ENCODE measurements at places on chromosomes 12 and 14. TPM values are rescaled to one million over a fixed set of nuclear protein-coding genes. Genes with fewer than 3 reads are reported as not detected.

DNA sequence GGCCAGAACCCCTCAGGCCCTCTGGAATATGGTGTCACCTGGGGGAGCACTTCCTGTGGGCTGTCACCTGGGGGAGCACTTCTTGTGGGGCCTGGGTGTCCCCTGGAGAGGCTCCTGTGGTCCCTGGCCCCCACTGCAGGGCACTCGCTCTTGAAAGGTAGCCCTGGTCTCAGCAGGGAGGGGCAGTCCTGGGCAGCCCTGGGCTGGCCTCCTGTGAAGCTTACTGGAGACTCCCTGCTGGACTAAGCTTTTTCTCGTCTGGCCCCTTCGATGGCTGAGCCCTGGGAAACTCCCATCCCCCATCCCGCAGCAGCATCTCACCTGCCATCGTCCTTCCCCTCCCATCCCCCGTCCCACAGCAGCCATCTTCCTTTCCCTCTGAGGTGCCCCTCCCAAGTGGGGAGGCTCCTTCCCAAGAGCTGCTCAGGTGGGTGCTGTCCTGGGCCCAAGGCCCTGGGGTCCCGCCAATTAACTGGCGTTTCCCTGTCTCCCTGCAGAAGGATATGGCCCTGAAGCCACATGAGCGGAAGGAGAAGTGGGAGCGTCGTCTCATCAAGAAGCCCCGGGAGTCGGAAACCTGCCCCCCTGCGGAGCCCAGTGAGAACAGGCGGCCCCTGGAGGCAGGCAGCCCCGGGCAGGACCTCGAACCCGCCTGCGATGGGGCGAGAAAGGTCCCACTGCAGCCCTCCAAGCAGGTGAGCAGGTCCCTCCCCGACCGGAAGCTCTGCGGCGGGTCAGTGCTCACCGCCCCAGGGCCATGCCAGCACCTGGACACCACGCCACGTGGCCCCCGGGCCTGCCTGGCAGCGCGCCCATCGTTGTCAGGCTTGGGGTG lies 17.9 kb downstream of the FBRSL1 start:
- H3K4me3 ChIP-seq, result no peak overlapping the region
- no peak for DNase-seq
- H3K27me3 ChIP-seq, result no peaks in the 10 kb centered on the region
- H3K4me1 ChIP-seq, result peaks cover 30% of the 10 kb centered on the region

GRCh38 chr12:117580718-117581062 lies 219.3 kb upstream of the NOS1 start:
- no peaks in the 10 kb centered on the region for H3K4me1 ChIP-seq
- H3K4me3 ChIP-seq, result no peak overlapping the region
- H3K36me3 ChIP-seq, result no peaks in the 10 kb centered on the region
- H3K27ac ChIP-seq, result no peak overlapping the region

DNA sequence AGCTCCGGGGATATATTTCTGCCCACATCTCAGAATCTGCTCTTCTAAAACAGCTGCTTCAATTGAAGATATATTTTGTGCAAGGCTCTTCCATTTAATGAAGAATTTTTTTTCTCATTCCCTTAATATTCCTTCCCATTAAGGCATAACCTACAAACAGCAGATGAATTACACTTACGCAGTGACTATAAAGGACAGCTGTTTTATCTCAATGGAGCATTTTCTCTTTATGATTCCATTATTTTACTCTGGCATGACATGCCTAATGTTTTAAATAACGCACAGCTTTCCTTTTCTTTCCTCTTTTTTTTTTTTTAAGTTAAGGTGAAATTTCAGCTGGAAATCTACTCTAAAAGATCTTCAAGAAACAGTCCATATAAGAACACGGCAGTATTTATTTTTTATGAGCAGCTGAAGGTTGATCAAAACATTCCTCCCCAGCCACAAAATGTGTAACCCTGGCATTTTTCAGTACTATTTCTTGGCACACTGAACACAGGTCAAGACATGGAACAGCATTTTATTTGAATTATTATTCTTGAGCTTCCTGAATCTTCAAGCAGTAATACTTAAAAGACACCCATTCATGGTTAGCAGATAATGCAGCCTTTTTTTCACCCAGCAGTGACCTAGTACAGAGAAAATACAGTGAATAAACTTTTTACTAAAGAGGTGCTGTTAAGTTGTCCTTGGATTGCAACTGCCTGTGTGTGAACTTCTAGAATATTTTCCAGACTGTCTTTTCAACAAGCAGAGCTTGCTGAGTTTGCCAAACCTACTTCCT lies 118.1 kb upstream of the FOXN3 start:
- H3K27ac ChIP-seq, result no peak overlapping the region
- no peak for DNase-seq
- peaks cover 7% of the 10 kb centered on the region for H3K4me1 ChIP-seq
- H3K4me3 ChIP-seq, result no peak overlapping the region
- no peaks in the 10 kb centered on the region for H3K27me3 ChIP-seq
- no peaks in the 10 kb centered on the region for H3K36me3 ChIP-seq

GRCh38 chr12:58270966-58271705 lies 329.8 kb downstream of the ATP23 start:
- H3K27me3 ChIP-seq, result peaks cover 2% of the 10 kb centered on the region
- H3K4me1 ChIP-seq, result no peaks in the 10 kb centered on the region
- H3K27ac ChIP-seq, result no peak overlapping the region
- no peak overlapping the region for H3K4me3 ChIP-seq
- no peak for DNase-seq
- H3K36me3 ChIP-seq, result no peaks in the 10 kb centered on the region

DNA sequence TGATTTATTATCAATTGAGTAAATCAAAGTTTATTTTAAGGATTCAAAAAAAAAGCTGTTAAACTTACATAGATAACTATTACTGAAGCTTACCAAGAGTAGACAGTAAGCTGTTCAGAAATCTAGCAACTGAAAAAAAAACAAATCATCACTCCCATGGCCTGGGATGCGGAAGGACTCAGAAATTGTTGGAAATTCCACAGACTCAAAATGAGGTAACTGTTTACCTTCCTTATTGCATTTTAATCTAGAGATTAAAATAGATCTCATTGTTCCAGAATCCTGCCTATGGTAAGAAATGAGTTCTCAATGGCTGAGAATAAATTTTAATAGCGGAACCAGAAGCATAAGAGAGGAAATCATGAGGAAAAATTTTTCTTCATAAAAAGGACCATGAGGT lies 87.2 kb downstream of the PPM1H start:
- H3K4me3 ChIP-seq, result no peak overlapping the region
- H3K27ac ChIP-seq, result no peak overlapping the region
- no peaks in the 10 kb centered on the region for H3K36me3 ChIP-seq
- no peak for DNase-seq
- no peaks in the 10 kb centered on the region for H3K4me1 ChIP-seq

DNA sequence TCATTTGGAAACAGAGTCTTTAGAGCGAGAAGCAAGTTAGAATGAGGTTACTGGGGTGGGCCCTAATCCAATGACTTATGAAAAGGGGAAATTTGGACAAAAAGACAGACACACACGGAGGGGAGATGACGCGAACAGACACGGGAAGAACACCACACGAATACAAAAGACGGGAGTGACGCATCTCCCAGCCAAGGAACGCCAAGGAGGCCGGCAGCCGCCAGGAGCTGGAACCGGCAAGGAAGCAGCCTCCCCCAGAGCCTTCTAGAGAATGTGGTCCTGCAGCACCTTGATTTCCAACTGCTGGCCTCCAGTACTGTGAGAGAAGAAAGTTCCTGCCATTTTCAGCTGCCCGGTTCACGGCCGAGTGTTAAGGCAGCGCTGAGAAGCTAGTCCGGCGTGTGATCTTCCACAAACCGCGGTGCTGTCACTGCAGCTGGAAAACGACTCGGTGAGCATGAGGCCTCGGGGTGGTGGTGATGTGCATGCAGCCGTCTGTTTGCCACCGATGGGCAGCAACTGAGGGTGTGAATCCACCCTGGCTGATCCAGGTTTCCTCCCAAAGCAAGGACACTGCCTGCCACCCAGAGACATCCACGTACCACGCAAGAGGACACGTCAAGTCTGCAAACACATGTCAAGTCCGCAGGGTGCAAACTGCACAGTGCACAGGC lies 124.5 kb downstream of the NCOR2 start:
- H3K4me1 ChIP-seq, result peaks cover 5% of the 10 kb centered on the region
- no peak overlapping the region for H3K4me3 ChIP-seq
- H3K27ac ChIP-seq, result no peak overlapping the region
- H3K36me3 ChIP-seq, result no peaks in the 10 kb centered on the region

DNA sequence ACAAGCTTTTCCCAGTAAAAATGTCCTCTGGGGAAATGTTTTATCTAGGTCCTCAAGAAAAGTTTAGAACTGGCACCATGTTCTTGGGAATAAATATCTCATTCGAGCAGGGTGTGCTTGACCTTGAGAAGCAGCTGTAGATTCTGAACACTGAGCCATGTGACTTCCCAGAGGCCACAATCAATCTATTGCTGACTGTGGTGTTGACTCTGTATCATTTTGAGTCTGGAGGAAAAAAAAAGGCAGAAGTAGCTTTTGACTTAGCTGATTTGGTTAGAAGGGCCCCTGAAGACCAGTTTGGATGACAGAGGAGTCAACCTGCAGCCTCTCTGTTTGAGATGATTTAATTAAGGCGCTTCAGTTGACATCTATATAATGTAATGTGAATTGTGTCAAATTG lies 592.4 kb upstream of the SEL1L start:
- H3K4me1 ChIP-seq, result peaks cover 2% of the 10 kb centered on the region
- no peak overlapping the region for H3K4me3 ChIP-seq
- H3K36me3 ChIP-seq, result no peaks in the 10 kb centered on the region
- H3K27me3 ChIP-seq, result no peaks in the 10 kb centered on the region
- no peak for DNase-seq

DNA sequence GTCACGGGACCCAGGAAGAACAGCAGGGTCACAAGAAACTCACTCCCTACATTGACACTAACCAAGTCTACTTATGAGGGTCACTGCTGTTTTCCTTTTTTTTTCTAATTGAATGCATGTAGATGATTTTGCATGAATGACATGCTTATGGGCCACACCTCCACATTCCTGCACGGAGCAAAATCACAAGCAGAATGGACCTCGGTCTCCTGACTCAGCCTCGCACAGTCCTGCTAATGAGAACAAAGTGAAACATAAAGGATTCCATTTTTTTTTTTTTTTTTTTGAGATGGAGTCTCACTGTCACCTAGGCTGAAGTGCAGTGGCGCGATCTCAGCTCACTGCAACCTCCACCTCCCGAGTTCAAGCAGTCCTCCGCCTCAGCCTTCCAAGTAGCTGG lies 12.3 kb downstream of the SCARB1 start:
- no peak overlapping the region for H3K4me3 ChIP-seq
- no peaks in the 10 kb centered on the region for H3K27me3 ChIP-seq
- no peak for DNase-seq
- no peak overlapping the region for H3K27ac ChIP-seq
- peaks cover 57% of the 10 kb centered on the region for H3K4me1 ChIP-seq

- H3K27ac ChIP-seq, result no peak overlapping the region
- H3K27me3 ChIP-seq, result no peaks in the 10 kb centered on the region
- no peaks in the 10 kb centered on the region for H3K4me1 ChIP-seq
- no peaks in the 10 kb centered on the region for H3K36me3 ChIP-seq
Measured at GRCh38 chr12:69602954-69603353, 7.8 kb downstream of the LRRC10 start.

DNA sequence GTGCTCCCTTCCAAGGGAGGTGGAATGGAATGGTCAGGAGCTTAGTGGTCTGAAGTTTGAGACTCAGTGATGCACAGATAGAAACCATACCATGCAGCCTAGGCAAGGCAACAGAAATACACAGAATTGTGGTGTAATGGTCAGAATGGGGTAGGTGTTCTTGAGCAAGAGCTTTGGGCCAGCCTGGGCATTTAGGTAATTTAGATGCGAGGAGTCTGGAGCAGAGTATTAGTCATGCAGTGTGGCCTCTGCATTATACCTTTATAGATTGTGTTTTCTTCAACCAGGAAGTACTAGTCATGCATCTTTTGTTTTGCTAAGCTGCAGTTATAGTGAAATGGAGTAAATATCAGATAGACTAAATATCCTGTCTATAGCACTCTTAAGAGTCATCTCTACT lies 118.3 kb downstream of the DAAM1 start:
- peaks cover 3% of the 10 kb centered on the region for H3K4me1 ChIP-seq
- no peak overlapping the region for H3K4me3 ChIP-seq
- no peak for DNase-seq
- H3K27ac ChIP-seq, result no peak overlapping the region
- H3K36me3 ChIP-seq, result no peaks in the 10 kb centered on the region

- no peak overlapping the region for H3K4me3 ChIP-seq
- no peak overlapping the region for H3K27ac ChIP-seq
- peaks cover 7% of the 10 kb centered on the region for H3K4me1 ChIP-seq
- peak; percentile 28 for DNase-seq
- no peaks in the 10 kb centered on the region for H3K36me3 ChIP-seq
- no peaks in the 10 kb centered on the region for H3K27me3 ChIP-seq
Measured at GRCh38 chr12:52073531-52074381, 4.0 kb downstream of the ATG101 start.

DNA sequence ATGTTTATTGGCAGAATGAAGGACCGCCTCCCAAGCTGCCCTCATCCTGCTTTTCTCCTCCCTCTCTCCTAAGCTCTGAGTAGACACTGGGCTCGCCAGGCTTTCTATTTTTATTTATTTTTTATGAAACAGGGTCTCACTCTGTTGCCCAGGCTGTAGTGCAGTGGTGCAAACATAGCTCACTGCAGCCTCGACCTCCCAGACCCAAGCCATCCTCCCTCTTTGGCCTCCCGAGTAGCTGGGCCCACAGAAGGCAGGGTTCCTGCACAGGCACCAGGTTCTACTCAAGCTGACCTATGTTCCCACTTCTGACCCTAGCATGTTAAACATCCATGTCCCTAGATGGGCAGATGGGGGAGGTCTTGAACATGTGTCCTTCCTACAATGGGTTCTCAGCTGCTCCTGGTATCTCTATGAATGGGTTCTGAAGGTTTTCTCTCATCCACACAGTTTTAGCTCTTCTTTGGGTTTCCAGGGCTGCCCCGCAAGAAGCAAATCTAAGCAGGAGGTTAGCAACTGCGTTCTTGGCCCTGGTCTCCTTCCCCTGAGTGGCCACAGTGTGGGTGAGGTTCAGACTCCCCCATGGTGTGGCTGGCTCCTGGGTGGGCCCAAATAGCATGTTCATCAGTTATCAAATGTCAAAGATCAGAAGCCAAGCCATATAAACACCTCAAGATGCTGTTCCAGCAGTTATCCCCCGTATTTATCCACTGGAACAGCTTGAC lies 167.3 kb downstream of the ZFP36L1 start:
- peaks cover 10% of the 10 kb centered on the region for H3K4me1 ChIP-seq
- no peaks in the 10 kb centered on the region for H3K27me3 ChIP-seq
- no peak overlapping the region for H3K27ac ChIP-seq
- no peak overlapping the region for H3K4me3 ChIP-seq

GRCh38 chr14:59481871-59482540 lies 2.2 kb downstream of the L3HYPDH start:
- H3K4me1 ChIP-seq, result peaks cover 18% of the 10 kb centered on the region
- H3K27ac ChIP-seq, result no peak overlapping the region
- H3K4me3 ChIP-seq, result no peak overlapping the region

- no peak for DNase-seq
- no peak overlapping the region for H3K27ac ChIP-seq
- H3K27me3 ChIP-seq, result no peaks in the 10 kb centered on the region
- no peak overlapping the region for H3K4me3 ChIP-seq
- no peaks in the 10 kb centered on the region for H3K4me1 ChIP-seq
- H3K36me3 ChIP-seq, result no peaks in the 10 kb centered on the region
Measured at GRCh38 chr12:91877022-91877421, 268.6 kb downstream of the BTG1 start.

- no peaks in the 10 kb centered on the region for H3K4me1 ChIP-seq
- H3K27ac ChIP-seq, result no peak overlapping the region
- H3K27me3 ChIP-seq, result no peaks in the 10 kb centered on the region
Measured at GRCh38 chr12:91023326-91024004, 18.7 kb upstream of the EPYC start.

Gene CFAP251
- total RNA-seq, result 9.0 TPM
